Activated CD4-positive, alpha-beta T cell treated with anti-CD3 and anti-CD28 coated beads for 36 hours (primary cell): ENCODE measurements at places on chromosomes 2 and 18. TPM values are rescaled to one million over a fixed set of nuclear protein-coding genes. Genes with fewer than 3 reads are reported as not detected.

GRCh38 chr18:27311114-27311513 is 126.0 kb upstream of the CHST9 start:
- H3K4me3 ChIP-seq, result no peak overlapping the region
- H3K27me3 ChIP-seq, result no peaks in the 10 kb centered on the region
- H3K4me1 ChIP-seq, result no peaks in the 10 kb centered on the region
- DNase-seq, result no peak

CD28 gene
- total RNA-seq, result 175 TPM

DNA sequence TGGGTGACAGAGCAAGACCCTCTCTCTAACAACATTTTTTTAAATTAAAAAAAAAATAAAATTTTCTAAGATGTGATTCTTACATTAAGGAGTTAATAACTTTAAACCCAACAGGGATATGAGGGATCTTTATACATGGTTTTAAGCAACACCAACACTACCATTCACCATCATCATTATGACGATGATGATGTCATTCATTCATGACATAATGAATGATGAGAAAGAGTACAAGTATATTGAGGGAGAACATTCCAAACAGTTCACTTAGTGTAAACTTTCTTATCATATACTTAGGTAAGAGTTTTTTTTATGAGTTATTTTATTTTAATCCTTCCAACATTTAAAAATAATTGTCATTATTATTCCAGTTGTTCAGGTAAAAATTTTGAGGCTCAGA is 863.3 kb downstream of the DPP10 start:
- H3K4me1 ChIP-seq, result no peaks in the 10 kb centered on the region
- no peaks in the 10 kb centered on the region for H3K27me3 ChIP-seq
- DNase-seq, result no peak
- H3K36me3 ChIP-seq, result no peaks in the 10 kb centered on the region
- H3K27ac ChIP-seq, result no peak overlapping the region
- no peak overlapping the region for H3K4me3 ChIP-seq

DNA sequence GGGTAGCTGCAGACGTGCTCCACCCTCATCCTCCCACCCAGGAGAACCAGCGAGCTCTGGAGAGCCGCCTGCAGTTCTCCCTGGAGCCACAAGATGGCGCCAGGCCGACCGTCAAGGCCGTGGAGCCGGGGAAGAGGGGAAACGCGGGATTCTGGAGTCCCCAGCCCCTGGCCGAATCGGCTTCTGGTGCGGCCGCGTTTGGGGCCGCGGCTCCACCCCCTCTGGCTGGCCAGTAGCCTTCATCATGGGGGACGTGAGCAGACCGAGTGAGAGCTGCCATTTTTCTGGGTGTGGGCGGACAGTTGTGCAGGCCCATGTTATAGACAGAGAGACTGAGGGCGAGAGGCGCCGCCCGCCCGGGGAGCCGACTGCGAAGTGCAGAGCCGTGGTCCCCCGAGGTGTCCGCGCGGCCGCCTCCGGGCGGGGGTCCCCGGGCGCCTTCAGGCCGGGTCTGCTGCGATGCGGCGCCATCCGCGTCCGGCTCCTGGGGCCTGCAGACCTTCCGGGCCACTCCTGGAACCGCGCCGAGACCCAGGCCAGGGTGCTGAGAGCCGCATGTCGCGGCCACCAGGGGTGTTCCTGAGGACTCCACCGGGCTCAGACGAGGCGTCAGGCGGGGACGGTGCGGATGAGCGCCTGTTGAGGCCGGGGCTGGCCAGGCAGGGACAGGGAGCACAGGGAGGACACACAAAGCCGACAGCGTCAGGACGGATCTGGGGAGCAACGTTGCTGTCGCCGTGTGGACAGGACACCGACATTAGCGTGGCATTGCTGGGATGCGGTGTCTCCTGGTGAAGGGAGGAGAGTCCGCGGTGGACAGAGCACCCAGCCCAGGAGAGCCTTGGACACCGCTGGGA is 418.2 kb upstream of the HS6ST1 start:
- H3K27ac ChIP-seq, result no peak overlapping the region
- peak; percentile 84 for DNase-seq
- H3K27me3 ChIP-seq, result peaks cover 9% of the 10 kb centered on the region
- H3K36me3 ChIP-seq, result no peaks in the 10 kb centered on the region
- H3K4me3 ChIP-seq, result peak overlapping the region; percentile 47
- peaks cover 6% of the 10 kb centered on the region for H3K4me1 ChIP-seq

DNA sequence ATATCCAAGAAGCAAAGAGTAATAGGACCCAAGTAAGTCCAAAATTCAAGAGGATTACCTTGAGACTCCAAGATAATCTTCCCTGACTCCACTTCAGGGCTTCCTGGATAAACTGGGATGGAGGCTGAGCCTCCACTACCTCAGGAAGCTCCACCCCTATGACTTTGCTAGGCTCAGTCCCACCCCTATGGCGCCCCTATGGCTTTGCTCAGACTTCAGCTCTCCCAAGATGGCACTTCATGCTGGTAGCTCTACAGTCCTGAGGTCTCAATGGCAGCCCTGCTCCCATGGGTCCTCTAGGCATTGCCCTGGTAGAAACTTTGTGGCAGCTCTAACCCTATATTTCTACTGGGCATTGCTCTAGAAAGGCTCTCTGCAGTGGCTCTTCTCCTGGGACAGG is 69.9 kb upstream of the CHAC2 start:
- H3K27ac ChIP-seq, result no peak overlapping the region
- H3K36me3 ChIP-seq, result peaks cover 36% of the 10 kb centered on the region
- no peaks in the 10 kb centered on the region for H3K27me3 ChIP-seq
- no peak for DNase-seq
- no peak overlapping the region for H3K4me3 ChIP-seq

- H3K4me1 ChIP-seq, result peaks cover 14% of the 10 kb centered on the region
- H3K27ac ChIP-seq, result no peak overlapping the region
- H3K4me3 ChIP-seq, result no peak overlapping the region
- DNase-seq, result no peak
- no peaks in the 10 kb centered on the region for H3K27me3 ChIP-seq
Observed at GRCh38 chr18:62518460-62519375, 4.1 kb upstream of the ZCCHC2 start.

DNA sequence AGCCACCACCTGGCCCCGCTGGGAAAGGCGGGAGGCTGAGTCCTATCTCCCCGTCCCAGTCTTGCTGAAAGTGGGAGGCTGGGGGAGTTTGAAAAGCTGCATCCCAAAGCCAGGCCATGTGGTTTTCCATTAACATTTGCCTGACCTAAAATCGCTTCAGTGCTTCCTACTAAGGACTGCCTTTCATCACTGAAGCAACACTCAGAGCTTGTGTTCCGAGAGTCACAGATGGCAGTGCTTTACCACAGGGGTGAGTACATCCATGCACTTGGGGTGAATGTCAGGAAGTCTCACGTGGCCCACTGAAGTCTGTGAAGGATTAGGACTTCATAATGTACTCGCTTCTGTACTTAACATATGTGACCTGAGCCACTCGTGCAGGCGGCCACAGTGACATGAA is 43.3 kb downstream of the PXDN start:
- no peak for DNase-seq
- H3K27me3 ChIP-seq, result no peaks in the 10 kb centered on the region
- H3K4me3 ChIP-seq, result no peak overlapping the region
- no peak overlapping the region for H3K27ac ChIP-seq
- H3K36me3 ChIP-seq, result no peaks in the 10 kb centered on the region

ATIC gene
- 310 TPM for total RNA-seq

ASAP2 gene
- 0.26 TPM for total RNA-seq

- no peak for DNase-seq
- H3K27ac ChIP-seq, result no peak overlapping the region
- H3K4me1 ChIP-seq, result no peaks in the 10 kb centered on the region
- H3K27me3 ChIP-seq, result peaks cover 6% of the 10 kb centered on the region
- H3K4me3 ChIP-seq, result no peak overlapping the region
- no peaks in the 10 kb centered on the region for H3K36me3 ChIP-seq
Observed at GRCh38 chr18:10899481-10899880, 249.9 kb downstream of the PIEZO2 start.

DNA sequence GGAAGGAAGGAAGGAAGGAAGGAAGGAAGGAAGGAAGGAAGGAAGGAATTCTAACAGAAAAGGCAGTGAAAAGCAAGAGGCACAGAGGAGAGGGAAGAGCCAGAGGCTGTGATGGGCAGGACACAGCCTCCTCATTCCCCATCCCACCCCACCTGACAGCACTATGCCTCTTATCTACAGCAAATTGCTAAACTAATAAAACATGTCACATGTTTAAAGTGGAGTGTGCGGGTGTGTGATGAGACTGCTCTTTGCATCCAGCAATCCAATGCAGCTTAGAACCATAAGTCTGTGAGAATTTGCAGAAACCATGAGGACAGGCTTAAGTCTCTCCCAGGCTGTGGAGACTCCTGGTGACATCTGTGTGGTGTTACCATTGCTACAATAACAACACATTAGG is 108.4 kb upstream of the ALK start:
- H3K27me3 ChIP-seq, result peaks cover 6% of the 10 kb centered on the region
- DNase-seq, result no peak
- H3K4me1 ChIP-seq, result no peaks in the 10 kb centered on the region
- no peaks in the 10 kb centered on the region for H3K36me3 ChIP-seq
- H3K4me3 ChIP-seq, result no peak overlapping the region

DNA sequence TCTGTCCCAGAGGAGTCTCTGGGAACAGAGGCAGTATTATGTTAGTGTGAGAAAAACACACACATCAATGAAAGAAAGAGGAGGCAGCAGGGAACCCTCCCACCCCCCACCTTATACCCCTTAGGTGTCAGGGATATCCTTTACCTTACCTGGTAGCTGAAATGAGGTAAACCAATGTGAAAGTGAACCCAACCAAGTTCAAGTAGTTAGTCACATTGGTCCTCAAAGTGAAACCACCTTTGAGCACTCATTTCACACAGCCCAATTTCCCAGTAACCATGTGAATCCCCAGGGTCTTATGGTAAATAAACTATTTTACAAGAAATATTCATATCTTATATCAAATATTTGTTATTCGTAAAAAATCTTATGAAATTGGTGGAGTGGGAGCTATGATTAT is 377.8 kb downstream of the LRATD1 start:
- H3K27ac ChIP-seq, result no peak overlapping the region
- H3K4me1 ChIP-seq, result peaks cover 4% of the 10 kb centered on the region
- H3K4me3 ChIP-seq, result no peak overlapping the region
- H3K36me3 ChIP-seq, result no peaks in the 10 kb centered on the region
- H3K27me3 ChIP-seq, result peaks cover 10% of the 10 kb centered on the region
- DNase-seq, result no peak

DNA sequence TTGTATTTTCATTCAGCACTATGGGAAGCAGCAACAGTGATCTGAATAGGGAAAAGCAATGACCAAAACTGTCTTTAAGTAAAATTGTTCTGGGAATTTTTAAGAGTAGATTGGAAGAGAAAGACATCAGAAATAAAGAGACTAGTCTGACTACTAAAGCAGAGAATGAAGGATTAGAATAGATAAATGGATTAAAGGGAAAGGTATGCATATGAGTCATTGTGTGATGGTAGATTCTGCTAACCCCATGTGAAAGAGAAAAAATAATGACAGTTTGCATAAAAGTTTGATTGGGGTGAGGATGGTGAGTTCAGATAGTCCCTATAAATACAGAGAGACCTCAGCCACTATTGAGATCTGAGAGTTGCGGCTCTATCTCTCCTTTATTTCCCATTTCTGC is 139.6 kb upstream of the DCC start:
- DNase-seq, result no peak
- no peaks in the 10 kb centered on the region for H3K4me1 ChIP-seq
- H3K27ac ChIP-seq, result no peak overlapping the region
- no peak overlapping the region for H3K4me3 ChIP-seq
- H3K36me3 ChIP-seq, result no peaks in the 10 kb centered on the region
- no peaks in the 10 kb centered on the region for H3K27me3 ChIP-seq

GRCh38 chr2:43462866-43463641 is 132.8 kb downstream of the THADA start:
- no peak overlapping the region for H3K27ac ChIP-seq
- H3K4me3 ChIP-seq, result no peak overlapping the region
- peaks cover 2% of the 10 kb centered on the region for H3K4me1 ChIP-seq
- peaks cover 12% of the 10 kb centered on the region for H3K36me3 ChIP-seq
- no peaks in the 10 kb centered on the region for H3K27me3 ChIP-seq

GRCh38 chr18:76490670-76491472 is 4.2 kb downstream of the ZNF516 start:
- H3K27ac ChIP-seq, result peak overlapping the region; percentile 25
- peak overlapping the region; percentile 81 for H3K4me3 ChIP-seq
- H3K27me3 ChIP-seq, result peaks cover 29% of the 10 kb centered on the region
- DNase-seq, result peak; percentile 63
- H3K36me3 ChIP-seq, result no peaks in the 10 kb centered on the region

RNF152 gene
- 0.05 TPM for total RNA-seq
